ENCODE measurements at places on chromosomes 5 and 9. TPM values are rescaled to one million over a fixed set of nuclear protein-coding genes. Genes with fewer than 3 reads are reported as not detected.

- DNase-seq, result no peak
Observed at GRCh38 chr5:149750596-149750995, 20.5 kb downstream of the PPARGC1B start.

DNA sequence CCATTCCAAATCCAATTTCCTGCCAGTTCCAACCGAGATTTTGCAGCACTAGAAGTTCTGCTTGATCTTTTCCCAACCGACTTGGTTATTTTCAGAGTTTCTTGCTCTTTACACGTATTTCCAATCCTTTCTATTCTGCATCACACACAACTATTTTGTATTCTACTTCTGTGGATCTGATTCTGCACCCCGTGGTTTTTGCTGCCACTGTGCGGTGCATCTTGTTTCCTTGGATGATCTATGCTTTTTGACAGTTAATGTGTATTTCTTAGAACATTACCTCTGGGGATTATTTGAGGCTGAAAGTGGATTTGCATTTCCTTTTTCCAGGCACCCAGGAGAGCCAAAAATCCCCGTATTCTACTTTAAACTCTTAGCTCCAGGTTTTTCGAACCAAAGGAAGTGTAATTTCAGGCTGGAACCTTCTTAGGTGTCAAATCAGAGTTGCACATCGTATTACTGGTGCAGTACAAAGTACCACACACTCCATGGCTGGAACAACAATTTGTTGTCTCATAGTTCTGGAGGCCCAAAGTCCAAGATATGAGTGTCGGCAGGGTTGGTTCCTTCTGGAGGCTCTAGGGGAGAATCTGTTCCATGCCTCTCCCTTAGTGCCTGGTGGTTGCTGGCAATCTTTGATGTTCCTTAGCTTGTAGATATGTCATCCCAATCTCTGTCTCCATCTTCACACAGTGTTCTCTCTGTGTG lies 14.7 kb upstream of the SARDH start:
- DNase-seq, result no peak

EQTN gene
- not detected for total RNA-seq

PCDHGB6 gene
- total RNA-seq, result 7.4 TPM

RETREG1 gene
- total RNA-seq, result 58.8 TPM

Measured in lower leg skin (tissue), 4 donors.